Brain (organoid and tissue), 16 donors: ENCODE measurements at places on chromosomes 1 and 21.

- no peak for DNase-seq
These were observed 27.5 kb downstream of the CTH start for GRCh38 chr1:70438529-70438928.

DNA sequence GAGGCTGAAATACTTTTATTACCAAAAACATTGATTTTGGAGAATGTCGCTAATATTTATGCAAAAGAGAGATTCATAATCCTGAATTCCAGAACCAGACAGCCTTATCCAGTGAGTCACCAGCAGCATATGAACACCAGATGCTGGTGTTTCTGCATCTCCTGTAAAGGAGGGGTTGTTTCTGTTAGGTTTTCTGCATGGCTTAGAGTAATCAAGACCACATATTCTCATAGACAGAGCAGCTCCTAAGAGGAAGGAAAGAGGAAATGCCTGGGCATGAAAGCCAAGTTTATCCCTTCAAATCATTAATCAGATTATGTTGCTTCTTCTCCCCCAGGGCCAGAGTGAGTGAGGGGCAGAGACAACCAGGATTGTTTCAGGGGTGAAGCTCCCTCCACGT is 86.2 kb downstream of the NGF start:
- DNase-seq: no peak

- no peak for DNase-seq
These were observed 345.4 kb downstream of the DUSP10 start for GRCh38 chr1:221396526-221396925.

DNA sequence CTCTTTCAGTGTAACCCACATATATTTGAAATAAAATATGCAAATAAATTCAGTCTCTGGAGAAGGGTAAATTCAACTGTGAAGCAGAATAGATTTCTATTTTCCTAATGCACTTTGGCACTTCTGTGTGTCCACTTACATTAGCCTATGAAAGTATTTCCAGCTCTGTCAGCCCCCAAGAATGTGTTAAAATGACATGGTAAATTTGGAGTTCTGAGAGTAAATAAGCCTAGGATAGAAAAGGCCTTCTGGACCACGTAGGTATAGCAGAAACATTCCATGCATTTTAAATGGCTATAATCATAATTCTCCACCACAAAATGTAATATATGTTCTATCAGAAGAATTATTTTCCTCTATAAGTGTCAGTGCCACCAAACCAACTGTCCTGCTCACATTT is 276.2 kb downstream of the NEGR1 start:
- no peak for DNase-seq

- DNase-seq: no peak
These were observed 189.3 kb downstream of the SLC35F3 start for GRCh38 chr1:234093741-234094140.

DNA sequence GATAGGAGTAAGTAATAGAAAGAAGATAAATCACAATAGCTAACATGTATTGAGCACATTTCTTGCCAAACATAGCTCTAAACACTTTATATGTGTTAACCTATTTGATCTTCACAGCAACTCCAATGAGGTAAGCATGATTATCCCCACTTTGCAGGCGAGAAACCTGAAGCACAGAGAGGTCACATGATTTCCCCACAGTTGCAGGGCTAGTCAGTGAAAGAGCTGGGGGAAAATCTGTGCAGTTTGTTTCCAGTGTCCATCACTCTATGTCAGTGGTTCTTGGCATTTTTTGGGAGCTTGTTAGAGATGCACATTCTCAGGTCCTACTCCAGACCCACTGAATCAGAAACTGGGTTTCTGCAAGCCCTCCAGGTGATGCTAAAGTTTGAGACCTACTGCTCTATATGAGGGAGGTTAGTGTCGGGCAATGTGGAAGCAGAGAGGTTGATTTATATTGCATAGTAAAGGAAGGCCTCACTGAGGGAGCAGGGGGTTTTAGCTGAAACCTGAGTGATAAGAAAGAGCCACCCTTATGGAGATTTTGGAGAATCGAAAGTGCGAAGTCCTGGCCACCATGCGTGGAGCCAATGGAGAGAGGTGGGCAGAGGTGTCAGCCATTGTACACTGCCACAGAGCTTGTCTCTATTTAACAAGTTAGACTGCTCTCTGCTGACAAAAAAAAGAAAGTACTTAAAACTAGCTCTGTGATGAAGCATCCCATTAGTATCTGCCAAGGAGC is 20.9 kb downstream of the MCOLN3 start:
- no peak for DNase-seq
